Stimulated activated CD8-positive, alpha-beta memory T cell treated with anti-CD3 and anti-CD28 coated beads, Interleukin-4, amount 100 ng/mL, for 24 hours (primary cell): ENCODE measurements at places on chromosomes 11 and 22.

DNA sequence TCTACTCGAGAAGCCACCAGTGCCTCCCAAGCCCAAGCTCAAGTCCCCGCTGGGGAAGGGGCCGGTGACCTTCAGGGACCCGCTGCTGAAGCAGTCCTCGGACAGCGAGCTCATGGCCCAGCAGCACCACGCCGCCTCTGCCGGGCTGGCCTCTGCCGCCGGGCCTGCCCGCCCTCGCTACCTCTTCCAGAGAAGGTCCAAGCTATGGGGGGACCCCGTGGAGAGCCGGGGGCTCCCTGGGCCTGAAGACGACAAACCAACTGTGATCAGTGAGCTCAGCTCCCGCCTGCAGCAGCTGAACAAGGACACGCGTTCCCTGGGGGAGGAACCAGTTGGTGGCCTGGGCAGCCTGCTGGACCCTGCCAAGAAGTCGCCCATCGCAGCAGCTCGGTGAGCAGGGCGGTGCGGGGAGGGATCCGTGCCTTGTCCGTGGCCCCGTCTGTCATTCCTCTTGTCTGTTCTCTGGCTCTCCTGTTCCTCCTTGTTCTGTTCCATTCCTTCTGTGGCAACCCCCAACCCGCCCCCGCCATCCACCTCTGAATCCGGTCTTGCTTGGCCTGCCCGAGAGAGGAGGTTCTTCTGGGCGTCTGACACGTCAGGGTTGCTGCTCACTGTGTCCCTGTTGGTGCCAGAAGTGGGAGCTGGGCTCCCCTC lies 15.8 kb upstream of the ACR start:
- DNase-seq, result no peak

DNA sequence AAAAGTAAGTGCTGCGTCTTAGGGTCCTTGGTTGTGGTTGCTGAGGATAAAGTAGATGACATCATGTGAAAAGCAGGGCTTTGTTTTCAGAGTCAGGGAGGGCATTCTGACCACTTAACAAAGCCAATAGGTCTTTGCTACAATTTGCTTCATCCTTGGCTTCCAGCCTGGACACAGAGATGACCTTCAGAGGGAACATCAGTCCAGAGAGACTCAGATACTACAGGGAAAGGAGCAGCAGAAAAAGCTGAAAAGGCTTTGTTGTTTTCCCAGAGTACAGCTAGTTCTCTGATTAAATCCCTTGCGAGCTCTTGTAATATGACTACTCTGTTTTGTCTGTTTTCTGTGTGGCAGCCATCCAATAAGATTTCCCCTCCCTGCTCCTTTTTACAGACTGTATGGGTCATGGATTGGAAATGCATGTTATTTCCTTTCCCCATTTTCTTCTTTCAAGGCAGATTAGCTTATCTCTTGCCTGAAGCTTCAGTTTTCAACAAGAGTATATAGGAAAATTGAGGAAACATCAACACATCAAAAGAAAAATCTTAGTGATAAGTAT lies 31.9 kb downstream of the ATG13 start:
- no peak for DNase-seq

- no peak for DNase-seq
Measured at GRCh38 chr11:28666632-28667031, 558.4 kb downstream of the METTL15 start.

DNA sequence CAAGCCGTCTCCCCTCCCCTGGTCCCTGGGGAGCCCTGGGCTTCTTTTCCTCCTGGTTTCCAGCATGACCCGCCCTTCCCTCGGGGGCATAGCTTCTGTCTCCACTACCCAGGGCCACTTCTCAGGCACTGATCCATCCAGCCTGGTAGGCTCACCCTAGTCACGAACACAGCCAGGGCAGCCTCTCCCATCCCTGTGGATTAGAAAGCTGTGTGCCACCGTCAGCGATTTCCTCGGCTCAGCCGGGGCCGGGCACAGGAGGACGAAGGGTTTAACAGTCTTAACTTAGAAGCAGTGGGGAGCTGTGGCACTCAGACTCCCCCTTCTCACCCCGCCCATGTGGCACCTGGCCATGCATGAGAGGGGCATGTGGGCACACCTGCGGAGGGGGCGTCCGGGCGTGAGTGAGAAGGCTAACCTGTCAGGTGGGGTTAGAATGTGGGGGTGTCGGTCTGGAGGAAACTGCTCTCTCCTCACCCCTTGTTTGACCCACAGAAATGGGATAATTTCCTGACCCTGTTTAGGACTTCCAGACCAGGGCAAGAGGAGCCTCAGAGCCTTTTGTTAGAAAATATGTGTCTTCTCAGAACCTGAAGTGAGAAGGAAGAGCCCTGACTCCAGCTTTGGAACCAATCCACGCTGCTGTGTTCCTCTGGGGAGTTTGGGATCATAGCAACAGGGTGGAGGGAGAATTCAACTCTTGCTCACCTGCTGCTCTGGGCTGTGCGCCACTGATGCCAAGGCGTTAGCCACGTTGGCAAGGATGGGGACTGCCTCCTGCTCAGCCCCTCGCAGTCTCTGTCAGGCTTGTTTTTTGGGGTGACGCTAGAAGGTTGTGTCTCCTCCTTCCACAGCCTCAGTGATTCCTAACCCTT lies 14.6 kb downstream of the GLB1L2 start:
- no peak for DNase-seq

DNA sequence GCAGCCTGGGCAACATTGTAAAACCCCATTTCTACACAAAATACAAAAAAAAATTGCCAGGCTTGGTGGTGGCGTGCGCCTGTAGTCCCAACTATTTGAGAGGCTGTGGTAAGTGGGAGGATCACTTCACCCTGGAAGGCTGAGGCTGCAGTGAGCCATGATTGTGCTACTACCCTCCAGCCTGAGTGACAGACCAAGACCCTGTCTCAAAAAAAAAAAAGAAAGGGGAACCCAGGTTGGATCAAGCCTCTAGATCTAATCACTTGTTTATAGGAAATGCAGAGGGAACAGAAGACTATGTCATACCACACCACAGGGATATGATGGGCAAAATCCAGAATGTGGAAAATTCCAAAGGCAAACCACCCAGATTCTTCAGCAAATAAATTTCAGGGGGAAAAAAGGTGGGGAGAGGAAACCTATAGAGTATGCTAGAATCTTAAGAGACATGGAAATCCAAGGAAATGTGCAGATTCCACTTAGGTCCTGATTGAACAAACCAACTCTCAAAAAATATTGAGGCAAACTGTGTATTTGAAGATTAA lies 16.5 kb upstream of the MALAT1 start:
- no peak for DNase-seq

DNA sequence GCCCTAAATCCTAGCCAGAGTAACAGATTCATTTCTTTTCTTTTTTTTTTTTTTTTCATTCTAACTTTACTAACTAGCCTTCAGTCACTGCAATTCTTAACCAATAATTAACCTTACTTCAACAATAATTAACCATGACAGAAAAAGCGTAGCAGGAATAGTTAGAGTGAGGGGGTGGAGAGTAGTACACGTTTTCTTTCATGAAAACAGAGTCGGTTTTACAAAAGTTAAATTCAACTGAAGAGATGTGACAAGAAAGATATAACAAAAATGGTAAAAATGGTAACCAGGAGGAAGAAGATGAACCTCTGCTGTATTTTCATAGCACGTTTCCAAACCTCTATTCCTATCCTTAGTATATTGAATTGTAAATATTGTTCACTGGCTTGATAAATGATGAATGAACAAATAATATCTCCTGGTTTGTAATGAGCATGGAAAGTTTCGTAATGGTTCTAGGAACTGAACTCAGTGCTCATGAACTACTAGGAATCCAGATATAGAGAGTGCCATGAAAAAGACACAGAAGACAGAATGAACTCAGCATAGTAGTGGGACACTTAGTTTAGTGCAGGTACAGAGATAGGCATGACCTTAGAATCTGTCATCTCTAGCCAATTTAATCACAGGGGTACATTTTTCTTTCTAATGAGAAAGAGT lies 116.5 kb upstream of the ANO5 start:
- no peak for DNase-seq

DNA sequence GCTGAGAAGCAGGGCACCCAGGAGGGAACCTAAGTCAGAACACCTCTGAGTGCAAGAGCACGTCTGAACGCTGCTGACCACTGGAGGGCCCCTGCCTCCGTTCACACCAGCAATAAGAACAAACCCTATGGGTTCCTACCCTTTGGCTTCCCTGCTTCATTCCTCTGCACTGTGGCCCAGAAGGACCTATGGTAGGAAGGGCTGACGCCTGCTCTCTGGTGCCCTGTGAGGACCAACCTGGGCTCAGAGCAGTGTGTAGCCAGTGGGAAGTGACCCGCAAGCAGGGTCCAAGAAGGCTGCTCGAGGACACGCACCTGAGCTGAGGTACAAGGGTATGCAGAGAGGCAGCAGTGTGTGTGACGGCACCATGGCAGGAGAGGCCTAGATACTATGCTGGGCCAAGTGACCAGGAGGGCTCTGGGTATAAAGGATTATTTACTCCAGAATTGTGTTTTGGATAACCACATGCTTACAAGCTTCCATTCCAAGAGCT lies 68.8 kb upstream of the CLTCL1 start:
- DNase-seq, result no peak

- no peak for DNase-seq
Measured at GRCh38 chr22:31286360-31287255, 5.7 kb downstream of the PIK3IP1 start.

GRCh38 chr22:48700566-48701295 lies 1126.9 kb downstream of the BRD1 start:
- no peak for DNase-seq

GRCh38 chr11:1763336-1763795 lies 361 bp downstream of the CTSD start:
- DNase-seq, result no peak

- DNase-seq, result peak; percentile 36
Measured at GRCh38 chr11:9758637-9759518, 95.0 kb downstream of the SWAP70 start.

- DNase-seq, result peak; percentile 43
Measured at GRCh38 chr22:24803064-24803542, 2.9 kb upstream of the SGSM1 start.

DNA sequence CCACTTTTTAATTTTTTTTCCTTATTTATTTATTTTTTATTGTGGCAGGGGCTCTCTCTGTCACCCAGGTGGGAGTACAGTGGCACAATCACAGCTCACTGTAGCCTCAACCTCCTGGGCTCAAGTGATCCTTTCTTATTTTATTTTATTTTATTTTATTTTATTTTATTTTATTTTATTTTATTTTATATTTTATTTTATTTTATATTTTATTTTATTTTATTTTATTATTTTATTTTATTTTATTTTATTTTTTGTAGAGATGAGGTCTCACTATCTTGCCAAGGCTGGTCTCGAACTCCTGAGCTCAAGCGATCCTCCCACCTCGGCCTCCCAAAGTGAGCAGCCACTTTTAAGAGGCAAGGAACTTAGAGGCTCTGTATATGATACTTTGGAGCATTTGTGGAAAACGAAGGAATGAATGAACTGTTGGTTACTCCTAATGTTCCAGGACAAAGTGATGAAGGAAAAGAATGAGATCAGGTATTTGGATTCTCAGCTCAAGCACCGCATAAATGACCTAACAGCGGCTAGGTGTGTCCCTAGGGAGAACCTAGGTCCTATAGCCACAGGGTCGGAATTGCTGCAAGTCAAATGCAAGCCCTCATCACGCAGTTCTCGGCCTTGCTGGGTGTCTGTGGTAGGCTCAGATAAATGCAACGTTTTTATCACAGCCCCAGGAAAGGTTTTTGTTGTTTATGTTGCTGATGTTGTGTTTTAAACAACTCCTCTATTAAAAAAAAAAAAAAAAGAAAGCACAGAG lies 36.5 kb downstream of the ASCL2 start:
- DNase-seq, result no peak

DNA sequence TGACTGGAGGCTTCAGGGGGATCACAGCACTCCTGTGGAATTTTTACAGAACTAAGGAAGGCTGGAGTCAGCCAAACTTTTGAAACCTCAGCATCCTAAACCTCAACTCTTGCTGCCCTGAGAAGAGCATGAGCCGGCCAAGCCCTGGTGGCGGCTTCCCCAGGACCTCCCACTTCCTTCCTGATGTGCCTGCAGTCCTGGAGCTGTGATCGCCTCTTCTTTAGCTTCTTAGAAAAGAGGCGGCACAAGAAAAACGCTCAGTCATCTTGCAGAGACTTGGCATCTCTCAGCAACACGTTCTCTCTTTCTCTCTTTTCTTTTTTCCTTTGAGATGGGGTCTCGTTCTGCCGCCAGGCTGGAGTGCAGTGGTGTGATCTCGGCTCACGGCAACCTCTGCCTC lies 40.4 kb upstream of the AMPD3 start:
- DNase-seq, result no peak

GRCh38 chr11:23138761-23139160 lies 278.5 kb upstream of the CCDC179 start:
- DNase-seq, result no peak

GRCh38 chr11:115918576-115918975 lies 414.4 kb upstream of the CADM1 start:
- no peak for DNase-seq

- DNase-seq, result no peak
Measured at GRCh38 chr11:7486781-7487140, 1.5 kb downstream of the OLFML1 start.

- no peak for DNase-seq
Measured at GRCh38 chr11:8989453-8989852, 14.3 kb downstream of the NRIP3 start.

DNA sequence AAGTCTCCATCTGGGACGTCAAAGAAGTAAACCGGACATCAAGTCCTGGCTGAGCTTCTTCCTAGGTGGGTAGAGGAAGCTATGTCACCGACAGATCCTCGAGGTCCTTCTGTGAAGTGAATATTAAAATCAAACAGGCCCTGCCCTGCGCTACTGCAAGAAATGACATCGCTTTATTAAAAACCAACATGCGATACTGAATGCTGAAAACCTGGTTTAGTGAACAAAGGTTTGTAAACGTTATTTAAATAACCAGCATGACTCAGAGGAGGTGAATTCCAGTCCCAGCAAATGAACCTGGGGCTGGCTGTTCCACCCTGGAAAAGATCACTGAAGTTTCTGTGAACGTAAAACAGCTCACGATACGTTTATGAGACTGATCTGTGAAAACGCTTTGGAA lies 645 bp downstream of the RTCB start:
- no peak for DNase-seq

DNA sequence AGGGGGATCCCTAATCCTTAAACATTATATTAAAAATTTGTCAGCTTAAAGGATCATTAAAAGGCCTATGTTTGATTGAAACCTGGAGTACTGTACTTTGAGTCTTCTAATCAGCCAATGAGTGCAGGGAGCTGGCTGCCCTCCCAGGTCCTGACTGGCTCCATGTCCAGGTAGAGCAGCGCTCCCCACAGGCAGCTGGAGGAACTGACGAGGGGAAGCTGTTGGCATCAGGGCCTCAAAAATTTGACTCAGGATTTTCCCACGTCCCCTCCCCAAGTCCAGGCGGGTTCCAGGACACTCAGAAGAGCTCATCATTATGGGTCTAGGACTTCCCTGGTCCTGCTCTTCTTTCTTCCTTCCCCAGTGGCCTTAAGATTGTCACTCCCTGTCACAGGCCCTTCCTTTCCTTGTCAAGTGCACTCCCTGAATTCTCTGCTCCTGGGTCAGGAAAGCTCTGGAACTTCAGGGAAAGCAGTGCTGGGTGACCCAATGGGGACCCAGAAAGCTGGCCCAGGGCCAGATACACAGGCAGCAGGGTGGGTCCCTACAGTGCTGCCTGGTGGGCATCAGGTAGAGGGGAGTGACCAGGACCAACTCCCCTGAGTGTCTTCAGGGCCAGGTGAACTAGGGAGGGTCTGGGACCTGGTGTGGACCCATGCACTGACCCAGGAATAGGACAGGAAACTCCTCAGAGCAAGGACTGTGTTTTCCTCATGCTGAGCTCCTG lies 65.5 kb downstream of the GGTLC2 start:
- no peak for DNase-seq
